ENCODE measurements at places on chromosomes 4 and X.

GRCh38 chr4:123777373-123777772 lies 380.8 kb downstream of the SPRY1 start:
- no peak for DNase-seq

DNA sequence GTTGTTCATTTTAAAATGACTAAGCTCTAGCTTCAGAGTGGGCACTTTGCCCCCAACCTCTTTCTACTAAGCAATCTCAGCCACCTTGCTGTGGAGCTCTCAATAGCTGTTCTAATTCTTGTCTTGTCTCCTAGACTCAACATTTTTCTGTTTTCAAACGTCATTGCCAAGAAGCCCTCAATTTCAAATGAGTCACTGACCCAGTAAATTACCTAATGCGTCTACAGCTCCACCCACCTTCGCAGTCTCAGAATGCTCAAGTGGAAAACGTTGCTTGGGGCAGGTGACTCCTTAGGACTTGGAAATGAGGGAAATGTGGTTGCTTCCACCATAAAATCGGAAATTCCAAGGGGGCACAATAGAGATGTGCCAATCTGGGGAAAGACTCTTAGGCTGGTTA lies 59.0 kb downstream of the ING2 start:
- no peak for DNase-seq

GRCh38 chrX:47200385-47201150 lies 6.9 kb downstream of the UBA1 start:
- DNase-seq, result no peak

- DNase-seq, result no peak
Measured at GRCh38 chr4:76445911-76446310, 10.9 kb downstream of the SHROOM3 start.

DNA sequence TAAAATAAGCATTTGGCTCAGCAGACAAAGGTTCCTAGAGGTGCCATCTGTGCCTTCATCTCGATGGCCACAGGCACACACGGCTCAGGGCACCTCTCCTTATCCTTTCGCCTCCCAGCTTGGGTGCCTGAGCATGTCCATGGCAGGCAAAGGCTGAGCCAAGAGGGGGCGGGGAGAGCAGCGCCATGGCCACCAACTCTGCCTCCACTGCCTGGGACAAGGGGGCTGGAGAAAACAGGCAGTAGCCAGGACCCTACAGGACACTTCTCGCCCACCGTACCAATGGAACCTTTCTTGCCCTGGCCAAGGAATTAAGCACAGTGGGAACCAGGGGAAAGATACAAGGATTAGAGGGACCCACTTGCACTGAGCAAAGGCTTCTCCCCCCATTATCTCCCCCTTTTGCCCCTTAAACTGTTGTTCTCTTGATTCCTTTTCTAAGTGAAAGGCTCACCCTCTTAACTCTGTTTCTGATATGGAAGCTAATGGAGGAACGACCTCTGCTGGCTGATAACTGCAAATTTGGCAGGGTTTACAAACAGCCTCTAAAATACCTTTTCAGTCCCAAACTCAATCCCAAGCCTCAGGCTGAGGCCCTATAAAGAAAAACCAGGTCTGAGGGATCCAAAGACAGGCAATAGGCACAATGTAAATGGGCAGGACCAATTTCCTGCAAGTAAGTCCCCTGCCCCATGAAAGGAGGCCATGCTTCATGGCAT lies 335.2 kb downstream of the ADAM29 start:
- DNase-seq, result no peak

DNA sequence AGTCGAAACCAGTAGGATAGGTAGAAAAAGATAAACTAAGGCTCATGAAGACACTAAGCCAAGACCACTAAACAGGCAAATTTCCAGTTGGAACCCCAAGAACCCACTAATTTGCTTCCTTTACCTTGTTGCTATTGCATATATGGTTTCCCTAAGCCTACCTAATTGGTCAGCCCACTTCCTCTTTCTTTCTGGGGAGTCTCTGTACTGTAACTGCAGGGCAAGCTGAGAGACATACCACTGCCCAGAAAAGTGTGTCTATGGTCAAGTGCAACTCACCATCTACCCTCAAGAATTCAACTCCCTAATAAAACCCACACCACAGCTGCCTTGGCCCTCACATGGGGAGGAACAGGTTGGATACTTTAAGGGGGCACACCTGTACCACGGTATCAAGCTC lies 28.6 kb downstream of the IDS start:
- no peak for DNase-seq

- DNase-seq, result no peak
Measured at GRCh38 chr4:55336138-55337034, 9.7 kb upstream of the SRD5A3 start.

GRCh38 chr4:7933651-7934510 lies 5.8 kb downstream of the AFAP1 start:
- no peak for DNase-seq

DNA sequence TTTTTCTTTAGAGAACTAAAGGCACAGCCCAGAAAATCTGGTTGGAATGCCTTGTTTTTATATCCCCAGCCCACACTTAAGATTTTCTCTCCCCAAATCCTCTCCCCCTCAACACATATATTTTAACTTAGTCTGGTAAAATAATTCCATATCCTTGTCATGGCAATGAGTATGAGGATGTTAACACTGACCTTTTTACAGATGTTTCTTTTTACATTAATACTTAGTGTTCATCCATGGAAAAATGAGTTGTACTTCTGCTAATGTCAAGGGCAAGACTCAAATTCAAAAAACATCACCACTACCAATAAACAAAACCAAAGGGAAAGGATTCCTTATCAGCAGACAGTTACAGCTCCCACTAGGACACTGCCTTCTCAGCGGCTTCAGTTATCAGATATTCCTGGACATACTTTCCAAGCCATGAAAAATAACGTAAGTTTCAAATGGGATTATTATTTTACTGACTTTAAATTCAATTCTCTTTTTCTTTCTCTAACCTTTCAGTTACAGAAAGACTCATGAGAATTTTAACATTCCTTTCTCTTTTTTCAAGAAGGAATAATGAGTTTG lies 83.3 kb downstream of the RASL11B start:
- no peak for DNase-seq

DNA sequence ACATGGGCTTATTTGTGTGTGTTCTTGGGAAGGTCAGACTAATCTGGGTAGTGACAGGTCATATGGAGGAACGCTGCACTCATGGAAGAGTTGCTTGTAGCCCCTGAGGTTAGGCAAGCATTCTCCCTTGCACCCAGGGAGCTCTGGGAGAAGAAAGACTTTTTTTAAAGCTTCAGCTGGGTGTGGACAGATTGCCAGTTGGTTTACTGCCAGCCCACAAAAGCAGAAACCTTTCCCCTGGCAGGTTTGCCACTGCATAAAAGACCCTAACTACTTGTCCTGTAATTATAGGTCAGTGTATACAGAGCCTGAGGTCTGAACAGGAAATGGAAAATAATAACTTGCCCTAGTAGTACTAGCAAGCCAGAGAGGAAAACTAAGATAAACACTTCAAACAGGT lies 7.4 kb upstream of the NFKB1 start:
- no peak for DNase-seq

DNA sequence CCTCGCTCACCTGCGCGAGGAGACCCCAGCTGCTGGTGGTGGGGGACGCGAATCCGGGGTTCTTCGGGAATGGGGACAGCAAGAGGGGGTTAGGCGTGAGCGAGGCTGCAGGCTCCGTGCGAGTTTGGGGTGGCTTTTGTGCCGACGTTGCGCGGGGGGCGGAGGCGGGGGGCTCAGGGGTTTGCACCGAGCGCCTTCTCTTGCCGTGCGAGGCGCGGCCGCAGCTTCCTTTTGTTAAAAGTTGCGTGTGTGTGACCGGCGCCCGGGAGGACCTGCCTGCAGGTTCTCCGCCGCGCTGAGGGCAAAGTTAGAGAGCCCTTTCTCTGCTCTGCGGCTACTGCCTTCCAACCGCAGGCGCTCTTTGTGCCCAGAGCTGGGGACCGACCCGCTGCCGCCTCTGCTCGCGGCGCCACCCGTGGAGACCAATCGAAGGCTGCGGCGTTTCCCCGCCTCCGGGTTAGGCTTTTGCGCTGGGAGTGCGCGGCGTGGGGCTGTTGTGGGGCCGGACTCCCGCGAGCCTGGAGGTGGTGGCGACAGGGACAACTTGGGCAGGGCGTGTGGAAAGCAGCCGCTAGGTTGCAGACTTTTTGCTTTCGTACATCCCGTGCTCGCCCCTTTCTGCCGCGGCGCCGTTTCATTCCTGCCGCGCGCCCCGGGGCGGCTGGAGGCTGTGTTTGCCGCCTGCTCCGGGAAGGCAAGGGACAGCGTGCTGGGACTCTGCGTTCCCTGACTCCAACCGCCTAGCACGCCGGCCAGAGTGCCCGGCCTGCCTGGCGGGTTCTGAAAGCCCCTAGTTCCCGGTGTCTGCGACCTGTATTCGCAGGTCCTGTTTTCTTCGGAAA lies 716 bp downstream of the KIT start:
- DNase-seq, result no peak

DNA sequence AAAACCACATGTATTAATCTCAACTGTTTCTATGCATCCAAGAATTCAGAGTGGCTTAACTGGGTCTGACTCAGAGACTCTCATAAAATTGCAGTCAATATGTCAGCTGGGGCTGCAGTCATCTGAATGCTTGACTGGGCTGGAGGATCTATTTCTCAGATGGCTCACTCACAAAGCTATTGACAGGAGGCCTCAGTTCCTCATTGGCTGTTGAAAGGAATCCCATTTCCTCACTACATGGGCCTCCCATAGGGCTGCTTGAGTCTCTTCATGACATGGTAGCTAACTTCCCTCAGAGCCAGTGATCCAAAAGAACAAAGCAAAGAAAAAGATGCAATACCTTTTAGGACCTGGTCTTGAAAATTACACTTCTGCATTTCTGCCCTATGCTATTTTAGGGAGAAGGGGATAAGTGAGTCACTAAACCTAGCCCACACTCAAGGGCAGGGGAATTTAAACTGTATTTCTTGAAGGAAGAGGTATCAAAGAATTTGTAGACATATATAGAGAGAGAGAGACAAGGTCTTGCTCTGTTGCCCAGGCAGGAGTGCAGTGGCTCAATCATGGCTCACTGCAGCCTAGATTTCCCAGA lies 9.8 kb downstream of the SCFD2 start:
- no peak for DNase-seq

- no peak for DNase-seq
Measured at GRCh38 chrX:11331788-11332187, 38.6 kb downstream of the AMELX start.
